ENCODE measurements at places on chromosomes 11 and 22.
A peak's percentile ranks its signal among the peaks of the same experiment; 100 is the strongest.

- DNase-seq: no peak
These were observed 22.6 kb upstream of the SORL1 start for GRCh38 chr11:121429556-121429955.

DNA sequence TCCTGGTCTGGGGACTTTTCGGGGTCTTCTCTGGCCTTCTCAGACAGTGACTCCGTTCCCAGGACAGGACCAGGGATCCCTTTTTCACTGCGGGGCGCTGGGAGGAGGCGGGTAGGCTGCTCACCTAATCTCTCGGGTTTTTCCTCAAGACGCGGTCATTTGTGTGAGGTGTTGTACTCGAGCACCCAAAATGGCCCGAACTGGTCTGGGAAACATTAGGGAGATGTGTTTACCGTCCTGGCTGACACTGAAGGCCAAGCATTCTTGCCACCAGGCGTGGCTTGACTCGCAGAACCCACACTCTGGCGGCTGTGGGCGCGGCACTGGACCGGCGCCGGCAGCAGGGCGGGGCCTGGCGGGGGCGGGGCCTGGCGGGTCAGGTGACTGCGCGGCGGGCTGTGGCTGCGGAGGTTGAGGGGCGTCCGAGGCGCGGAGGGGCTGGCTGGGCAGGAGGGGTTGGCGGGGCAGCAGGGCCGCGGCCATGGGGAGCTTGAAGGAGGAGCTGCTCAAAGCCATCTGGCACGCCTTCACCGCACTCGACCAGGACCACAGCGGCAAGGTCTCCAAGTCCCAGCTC is at the start of gene SWAP70:
Gene SWAP70 (plus strand): TSS at position 379 of the 577 bp plus-strand sequence. CDS start 103 bp downstream, at position 482.
- peak; percentile 85 for DNase-seq

DNA sequence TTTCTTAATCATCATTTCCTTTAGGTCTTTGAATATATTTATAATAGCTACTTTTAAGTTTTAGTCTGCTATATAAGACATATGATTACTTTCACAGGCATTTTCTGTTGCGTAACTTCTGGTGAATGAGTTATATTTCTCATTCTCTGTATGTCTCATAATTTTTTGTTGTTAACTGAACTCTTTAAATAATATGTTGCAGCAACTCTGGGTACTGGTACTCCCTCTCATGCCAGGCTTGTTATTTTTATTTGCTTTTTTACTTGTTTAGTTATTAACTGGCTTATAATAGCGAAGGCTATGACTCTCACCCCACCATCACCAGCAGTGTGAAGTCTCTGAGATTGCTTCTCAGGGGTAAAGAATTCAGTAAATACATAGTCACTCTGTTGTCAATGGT is 524.2 kb upstream of the CHORDC1 start:
- no peak for DNase-seq

GRCh38 chr11:4580124-4580523 is 1.4 kb upstream of the OR52I2 start:
- DNase-seq: no peak

GRCh38 chr11:92812841-92813240 is 156.6 kb upstream of the MTNR1B start:
- no peak for DNase-seq

DNA sequence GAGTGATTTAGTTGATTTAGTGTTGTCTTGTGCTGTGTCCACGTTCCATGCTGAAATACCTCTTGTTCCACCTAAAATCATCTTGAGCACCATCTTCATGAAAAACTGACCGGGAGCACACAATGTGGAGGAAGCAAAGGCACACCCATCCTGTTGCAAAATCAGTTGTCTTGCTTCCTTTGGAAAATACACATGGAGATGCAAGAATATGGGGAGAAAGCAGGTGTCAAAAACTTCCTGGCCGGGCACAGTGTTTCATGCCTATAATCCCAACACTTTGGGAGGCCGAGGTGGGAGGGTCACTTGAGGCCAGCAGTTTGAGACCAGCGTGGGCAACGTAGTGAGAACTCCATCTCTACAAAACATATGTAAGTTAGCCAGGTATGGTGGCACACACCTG is 151.1 kb downstream of the C11orf91 start:
- no peak for DNase-seq

DNA sequence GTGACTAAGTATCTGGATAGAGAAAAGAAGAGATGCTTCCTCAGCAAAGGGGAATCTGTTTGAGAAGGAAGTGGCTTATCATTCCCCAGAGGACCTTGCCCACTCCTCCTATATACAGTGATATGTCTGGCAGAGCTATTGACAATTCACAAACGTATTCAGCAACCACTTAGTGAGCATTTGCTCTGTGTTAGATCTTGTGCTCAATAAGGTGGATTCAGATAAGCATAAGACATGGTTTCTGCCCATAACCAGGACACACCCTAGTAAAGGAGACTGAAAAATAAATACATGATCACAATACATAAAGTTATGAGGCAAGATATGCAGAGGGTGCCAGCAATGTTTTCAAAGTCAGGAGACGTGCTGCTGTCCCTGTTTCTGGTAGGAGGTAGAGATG is 1.4 kb downstream of the TMEM9B start:
- no peak for DNase-seq

DNA sequence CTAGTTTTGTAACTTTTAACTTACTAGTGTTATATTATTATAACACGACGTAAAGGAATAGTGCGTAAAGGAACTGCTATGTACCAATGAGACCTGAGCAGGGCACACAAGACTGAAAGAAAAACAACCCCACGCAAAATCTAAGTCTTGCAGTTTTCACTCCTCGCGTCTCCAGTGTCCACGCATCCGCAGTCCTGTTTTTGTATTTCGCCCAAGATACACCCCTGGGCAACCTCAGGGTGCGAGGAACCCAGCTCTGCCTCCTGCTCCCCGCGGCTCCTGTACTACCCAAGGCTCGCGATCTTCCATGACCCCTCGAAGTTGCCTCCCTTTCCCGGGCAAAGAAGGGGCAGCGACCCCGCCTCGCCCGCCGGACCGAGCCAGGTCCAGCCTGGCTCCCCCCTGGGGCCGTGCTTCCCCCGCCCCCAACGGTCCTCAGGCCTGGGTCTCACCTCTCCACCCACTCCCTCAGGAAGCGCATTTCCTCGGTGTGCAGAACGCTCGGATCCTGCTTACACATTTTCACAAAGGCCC is 393 bp downstream of the ST13 start:
- DNase-seq: peak; percentile 50

GRCh38 chr11:2305788-2306451 is 4.1 kb downstream of the TSPAN32 start:
- DNase-seq: no peak

- no peak for DNase-seq
These were observed 197.2 kb downstream of the BRD1 start for GRCh38 chr22:49630448-49630946.

- DNase-seq: no peak
These were observed 105.4 kb upstream of the CSNK2A3 start for GRCh38 chr11:11458485-11458884.

DNA sequence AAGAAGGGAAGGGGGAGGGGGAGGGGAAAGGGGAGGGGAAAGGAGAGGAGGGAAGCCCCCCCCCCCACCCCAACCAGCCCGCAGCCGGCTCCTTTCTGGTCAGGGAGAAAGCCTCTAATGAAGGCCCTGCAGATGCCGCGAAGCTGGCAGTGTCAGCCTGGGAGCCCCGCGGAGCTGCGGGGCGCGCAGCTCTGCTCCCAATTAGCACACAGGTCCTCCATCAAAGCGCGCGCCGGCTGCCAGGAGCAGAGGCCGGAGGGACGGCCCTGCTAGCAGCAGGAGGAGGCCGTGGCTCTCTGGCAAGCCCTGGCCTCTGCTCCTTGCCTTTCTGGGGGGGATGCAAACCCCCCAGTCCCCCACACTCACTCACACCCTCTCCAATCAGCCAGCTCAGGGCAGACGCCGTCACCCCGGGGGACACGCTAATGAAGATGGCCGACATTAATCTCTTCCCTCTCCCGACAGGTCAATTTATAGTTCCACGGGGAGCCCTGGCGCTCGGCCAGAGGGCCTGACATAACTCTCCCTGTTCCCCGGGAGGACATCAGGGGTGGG is 70.5 kb upstream of the TCF20 start:
- no peak for DNase-seq

- DNase-seq: peak; percentile 33
These were observed 13.1 kb downstream of the PACS1 start for GRCh38 chr11:66082946-66083698.

DNA sequence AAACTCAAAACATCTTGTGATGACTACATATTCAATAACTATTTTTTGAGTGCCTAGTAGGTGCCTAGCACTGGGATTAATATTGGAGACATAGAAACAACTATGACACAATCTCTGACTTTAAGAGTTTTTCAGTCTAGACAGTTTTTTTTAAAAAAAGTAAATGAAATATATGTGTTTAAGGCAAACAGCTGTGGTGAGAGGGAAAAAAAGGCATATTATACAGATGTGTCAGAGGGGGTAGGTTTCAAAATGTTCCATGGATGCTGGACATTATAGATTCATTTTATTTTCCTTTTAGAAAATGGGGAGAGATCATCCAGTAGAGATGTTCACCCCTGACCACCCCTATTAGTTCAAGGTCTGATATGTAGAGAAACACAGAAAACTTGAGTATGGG is 90.8 kb downstream of the LUZP2 start:
- DNase-seq: no peak

DNA sequence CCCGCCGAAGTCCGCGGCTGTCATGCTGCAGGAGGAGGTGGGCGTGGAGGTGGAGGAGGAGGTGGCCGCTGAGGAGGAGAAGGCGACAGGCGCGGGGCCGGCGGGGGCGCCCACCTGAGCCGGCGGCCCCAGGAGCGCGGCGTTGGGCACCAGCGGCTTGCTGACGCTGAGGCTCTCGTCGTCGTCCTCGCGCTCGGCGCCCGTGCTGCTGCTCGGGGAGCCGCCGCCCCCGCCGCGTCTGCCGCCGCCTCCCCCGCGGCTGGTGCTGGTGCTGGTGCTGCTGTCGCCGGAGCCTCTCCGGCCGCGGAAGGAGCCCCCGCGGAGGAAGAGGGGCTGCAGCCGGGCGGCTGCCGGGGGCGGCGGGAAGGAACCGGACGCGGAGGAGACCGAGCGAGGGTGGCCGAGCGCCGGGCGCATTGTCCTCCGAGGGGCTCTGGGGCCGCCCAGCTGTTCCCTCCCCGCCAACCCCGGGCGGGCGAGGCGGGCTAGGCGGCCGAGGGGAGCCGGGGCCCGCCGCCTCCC is 388 bp downstream of the TMEM121B start:
- DNase-seq: no peak

DNA sequence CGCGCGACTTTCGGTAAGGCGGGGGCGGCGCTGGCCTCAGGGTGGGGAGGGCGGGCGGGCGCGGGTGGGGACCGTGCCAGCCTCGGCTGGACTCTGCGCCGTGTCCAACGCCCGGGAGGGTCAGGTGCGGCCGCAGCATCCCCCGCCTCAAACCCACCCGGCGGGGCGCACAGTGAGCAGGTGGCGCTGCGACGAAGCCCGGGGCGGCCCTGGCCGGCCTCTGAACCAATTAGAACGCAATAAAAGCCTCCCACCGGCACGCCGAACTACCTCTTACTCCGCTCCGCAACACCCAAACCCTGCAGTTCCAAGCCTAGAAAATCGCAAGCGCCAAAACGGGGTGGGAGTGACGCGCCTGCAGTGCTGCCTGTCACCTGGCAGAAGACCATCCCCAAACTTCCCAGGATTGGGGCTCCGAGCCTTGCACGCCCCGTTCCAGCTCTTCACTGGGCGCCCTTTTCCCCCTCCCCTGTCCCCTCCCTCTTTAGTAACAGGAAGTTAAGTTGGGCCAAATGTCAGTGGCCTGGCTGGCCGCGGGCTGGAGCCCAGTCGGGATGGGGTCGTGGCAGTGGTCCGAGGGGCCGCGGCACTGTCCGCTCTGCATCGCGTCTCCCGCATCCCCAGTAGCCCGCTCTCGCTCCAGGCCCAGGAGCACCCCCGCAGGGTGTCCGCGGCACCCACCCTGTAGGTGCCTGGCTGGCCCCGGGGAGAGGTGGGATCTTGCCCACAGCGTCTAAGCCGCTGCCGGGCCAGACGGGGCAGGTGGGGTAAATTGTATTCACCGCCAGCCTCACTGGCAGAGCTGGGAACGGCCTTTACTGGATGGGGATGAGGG is 541 bp downstream of the MICAL2 start:
- no peak for DNase-seq

DNA sequence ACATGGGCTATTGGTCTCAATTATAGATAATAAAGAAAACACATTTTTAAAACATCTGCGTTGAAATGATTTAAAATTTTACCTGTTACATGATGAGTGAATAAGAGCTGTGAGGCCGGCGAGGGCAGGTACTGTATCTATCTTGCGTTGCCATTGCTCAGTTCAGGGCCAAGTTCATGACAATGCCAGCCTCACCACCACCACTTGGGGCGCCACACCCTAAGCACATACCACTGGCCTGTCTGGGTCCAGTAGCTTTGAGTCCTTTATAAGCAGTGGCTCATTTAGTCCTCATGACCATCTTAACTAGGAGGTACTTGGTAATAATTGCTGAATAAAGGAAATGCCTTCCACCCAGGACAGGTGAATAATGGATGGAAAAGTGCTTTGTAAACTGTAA is 14.5 kb upstream of the MB start:
- peak; percentile 41 for DNase-seq

DNA sequence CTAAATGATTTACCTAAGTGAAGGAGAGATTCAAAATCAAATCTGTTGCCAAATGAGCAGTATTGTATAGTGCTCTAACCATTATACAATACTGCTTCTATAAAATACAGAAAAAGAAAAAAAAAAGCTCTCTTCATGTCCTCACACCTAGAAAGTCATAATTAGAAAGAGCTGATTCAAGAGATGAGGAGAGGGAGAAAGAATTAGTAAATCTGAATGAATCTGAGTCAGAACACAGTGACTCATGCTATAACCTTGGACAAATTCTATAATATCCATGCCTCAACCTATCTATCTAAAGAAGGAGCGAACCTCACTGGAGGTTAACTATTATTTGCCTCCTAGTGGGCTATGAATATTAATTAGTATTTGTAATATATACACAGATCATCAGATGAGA is 29.4 kb downstream of the AMBRA1 start:
- peak; percentile 29 for DNase-seq

- no peak for DNase-seq
These were observed 33.4 kb downstream of the TSG101 start for GRCh38 chr11:18493310-18493709.

GRCh38 chr11:40722179-40722795 is 737.2 kb downstream of the LRRC4C start:
- DNase-seq: no peak

GRCh38 chr11:67353317-67354074 is at the start of gene POLD4:
POLD4 (minus strand) TSS chr11:67353546; CDS start chr11:67353399, 147 bp downstream.
- DNase-seq: peak; percentile 98
